ENCODE measurements at places on chromosomes 11 and 22.

DNA sequence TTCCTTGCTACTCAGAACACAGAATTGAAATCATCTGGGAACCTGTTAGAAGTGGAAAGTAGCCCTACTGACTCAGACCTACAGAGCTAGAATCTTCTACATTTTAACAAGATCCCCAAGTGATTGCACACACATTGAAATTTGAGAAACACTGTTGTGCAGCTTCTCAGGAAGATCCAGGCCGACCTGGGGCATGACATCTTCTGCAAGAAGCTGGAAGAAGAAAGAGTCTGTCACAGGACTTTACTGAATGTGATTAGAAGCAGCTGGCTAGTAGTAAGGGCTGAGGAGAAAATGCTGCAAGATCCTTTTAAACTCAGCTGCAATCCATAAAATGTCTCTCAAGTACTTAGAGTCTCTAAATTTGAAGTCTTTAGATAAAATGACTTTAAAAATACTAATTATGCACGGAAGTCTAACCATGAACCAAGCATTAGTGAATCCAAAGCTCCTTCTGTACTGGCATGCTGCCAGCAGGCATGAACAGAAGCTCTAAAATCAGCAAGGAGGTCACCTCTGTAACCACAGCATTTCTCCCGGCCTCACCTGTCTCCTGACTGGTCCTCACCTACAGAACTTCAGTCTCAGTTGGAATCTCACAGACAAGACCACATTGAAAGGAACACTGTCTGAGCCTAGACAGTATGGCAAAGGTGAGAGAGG lies 85.0 kb downstream of the SERGEF start:
- no peak for DNase-seq

DNA sequence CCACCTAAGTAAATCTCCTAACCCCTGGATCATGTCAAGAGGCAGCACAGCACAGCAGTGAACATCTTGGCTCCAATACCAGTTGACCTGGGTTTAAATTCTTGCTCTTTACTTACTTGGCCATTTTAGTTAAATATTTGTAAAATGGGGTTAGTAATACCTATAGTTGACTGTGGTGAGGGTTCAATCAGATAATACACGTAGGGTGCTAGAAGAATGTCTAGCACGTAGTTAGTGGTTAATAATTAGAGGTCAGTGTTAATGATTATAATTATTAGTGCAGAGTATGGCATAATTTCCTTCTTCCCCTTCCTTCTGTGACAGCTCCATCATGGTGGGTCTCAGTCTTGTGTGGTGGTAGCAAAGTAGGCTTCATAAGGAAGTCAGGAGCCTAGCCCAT lies 520.8 kb downstream of the INSC start:
- DNase-seq: no peak

GRCh38 chr22:19291580-19292457 lies at the start of gene CLTCL1:
CLTCL1 (minus strand) TSS chr22:19291719; CDS start chr22:19291641, 78 bp downstream.
- peak; percentile 71 for DNase-seq

- DNase-seq: no peak
Measured at GRCh38 chr11:133078591-133079404, 453.5 kb downstream of the OPCML start.

DNA sequence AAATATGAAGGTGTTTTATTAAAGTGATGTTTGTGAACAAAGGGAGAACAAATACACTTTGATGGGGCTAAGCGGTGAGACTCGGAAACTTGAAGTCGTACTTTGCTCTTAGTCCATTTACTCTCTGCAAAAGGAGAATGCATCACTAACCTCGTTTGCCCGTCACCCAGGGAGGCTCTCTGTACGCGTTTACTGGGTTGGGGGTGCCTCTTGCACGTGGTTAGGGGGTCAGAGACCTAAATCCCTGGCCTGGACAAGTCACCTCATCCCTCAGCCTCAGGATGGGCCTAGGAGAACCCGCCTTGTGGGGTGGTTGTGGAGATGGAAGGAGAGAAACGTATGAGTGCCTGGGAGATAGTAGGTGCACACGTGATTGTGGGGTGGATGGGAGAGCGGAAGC lies 803 bp upstream of the IFT27 start:
- no peak for DNase-seq

DNA sequence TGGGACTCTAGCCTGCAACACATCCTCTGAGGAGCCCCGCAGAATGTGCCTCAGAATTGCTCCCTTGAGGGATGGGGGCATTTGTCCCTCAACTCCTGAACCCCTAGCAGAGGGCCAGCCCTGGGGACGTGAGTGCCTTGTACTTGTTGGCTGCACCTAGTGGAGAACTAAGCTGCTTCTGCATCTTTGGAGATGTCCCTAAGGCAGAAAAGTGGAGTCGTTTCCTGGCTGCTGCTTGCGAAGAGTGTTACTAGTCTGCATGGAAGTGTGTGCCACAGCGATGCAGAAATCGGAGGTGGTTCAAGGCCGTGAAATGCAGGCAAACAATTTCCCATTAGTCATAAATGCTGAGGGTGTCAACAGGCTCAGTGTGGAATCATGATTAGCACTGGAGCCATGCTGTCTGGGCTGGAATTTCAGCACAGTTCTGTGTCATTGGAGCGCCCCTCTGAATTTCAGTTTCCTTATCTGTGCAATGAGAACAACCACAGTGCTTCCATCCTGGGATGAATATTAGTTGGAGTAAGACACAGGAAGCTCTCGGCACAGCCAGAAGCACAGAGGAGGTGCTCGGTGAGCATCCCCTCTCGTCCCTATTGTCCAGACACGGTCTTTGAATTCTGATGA lies 56.5 kb downstream of the MIAT start:
- no peak for DNase-seq

- no peak for DNase-seq
Measured at GRCh38 chr11:29518389-29519174, 498.2 kb downstream of the KCNA4 start.

DNA sequence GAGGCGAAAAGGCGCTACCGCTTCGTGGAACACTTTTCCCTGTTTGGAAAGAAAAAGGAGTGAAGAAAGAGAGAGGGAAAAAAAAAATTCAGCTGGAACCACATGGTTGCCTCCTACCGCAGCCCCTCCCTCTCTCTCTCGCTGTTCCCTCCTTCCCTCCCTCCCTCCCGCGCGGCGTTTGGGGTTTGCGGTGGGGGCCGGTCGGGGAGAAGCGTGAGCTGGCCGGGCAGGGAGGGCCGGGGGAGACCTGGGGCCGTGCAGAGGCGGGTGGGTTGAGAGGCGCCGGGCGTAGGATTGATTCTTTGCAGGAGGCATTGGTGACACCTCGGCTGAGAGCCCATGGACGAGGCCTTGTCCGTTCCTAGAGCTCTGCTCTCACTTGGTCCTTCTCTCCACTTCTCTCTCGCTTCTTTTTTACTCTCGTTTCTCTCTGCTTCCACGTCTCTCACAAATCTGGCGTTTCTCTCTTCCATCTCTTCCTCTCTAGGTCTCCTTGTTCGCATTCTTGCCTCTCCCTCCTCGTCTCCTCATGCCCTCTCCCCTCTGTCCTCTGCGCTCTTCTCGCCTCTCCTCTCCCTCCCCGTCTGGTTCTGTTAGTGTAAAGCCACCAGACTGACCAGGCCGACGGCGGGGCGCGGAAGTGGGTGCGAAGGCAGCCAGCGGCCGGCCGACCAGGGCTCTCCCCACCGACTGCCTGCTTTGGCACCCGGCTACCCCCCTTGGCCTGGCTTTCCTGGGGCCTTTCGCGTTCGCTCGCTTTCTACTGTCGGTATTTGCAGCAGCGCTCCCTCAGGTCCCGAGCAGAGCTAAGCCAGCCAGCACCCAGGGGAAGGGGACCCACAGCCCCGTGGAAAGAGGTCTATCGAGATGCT lies at the start of gene CLMP:
TSS of gene CLMP (minus strand) at position 61 of the 872 bp plus-strand sequence. CDS start 308 bp downstream, outside the sequence.
- DNase-seq: no peak

- no peak for DNase-seq
Measured at GRCh38 chr22:44363013-44363979, 50.5 kb upstream of the SHISAL1 start.

DNA sequence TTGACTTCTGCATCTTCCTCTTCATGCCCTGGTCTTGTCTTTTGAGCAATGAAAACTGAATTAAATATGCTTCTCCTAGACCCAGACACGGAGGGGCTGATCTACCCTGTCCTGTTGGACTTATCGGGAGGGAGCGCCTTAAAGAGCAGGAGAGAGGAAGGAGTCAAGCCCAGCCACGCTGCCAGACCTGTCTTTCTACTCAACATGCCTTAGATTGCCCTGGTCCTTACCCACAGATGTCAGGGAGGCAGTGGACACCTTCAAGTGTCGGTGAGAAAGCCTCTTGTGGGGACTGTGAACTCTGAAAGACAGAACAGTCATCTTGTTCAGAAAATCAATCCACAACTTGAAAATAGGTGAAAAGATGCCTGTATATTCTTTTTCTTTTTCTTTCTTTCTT lies 61.8 kb downstream of the IRAG1 start:
- no peak for DNase-seq

DNA sequence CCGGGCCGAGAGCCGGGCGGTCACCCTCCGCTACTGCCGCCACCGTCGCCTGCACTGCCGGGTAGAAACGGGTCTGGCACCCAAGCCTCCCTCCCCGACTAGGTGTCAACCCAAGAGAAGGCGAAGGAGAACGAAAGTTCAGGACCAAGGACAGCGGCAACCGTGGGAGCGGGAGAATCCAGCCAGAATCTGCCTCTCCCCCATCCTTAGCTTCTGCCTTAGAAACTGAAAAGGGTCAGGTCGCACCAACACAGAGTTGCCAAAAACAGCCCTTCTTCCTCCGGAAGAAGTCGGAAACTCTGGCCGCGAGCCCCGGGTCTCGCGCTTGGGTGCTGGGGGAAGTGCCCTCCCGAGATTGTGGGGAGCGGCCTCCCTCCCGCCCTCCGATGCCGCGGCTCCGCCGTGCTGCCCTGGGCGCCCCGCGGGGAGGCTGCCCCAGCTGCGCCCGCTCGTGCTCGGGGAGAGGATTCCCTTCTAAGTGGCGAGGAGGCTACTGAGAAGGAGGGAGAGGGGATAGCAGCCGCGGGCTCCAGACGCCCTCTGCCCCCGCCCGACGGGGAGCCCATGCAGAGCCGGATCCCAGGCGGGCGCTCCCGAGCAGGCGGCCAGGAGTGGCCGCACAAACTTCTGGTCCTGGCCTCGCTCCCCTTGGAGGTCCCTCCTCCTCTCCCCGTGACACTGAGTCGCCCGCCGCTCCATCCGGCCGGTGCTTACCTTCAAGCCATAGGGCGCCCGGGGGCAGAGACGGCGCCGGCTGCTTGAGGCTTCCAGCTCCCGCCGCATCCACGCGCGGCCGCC lies 637 bp downstream of the DRD2 start:
- DNase-seq: peak; percentile 4

DNA sequence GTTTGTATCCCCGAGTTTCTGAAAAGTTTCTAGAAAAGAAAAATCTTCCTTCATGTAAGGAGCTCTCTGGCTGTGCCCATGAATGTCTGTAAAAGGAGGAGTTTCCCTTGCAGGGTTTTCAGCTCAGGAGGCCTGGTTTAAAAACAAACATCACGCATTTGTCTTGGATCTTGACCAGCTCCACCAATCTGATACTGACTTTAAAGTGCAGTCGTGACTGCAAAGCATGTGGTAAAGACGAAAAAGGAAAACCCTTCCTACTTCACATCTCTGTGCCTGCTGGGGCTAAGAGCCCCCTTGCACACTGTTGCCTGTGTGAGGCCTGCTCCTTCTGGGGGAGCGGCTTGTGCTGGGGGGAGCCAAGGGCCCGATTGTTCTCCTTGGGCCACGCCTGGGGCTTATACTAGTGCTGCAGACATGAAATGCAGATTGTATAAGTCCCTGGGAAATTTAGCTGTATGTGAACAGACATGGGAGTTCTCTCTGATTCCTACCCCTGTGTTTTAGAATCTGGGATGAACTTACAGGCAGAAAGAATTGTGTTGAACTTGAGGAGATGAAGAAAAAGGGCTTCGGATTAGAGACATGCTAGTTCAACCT lies 62.1 kb downstream of the ADAMTS15 start:
- no peak for DNase-seq

GRCh38 chr22:37417677-37418348 lies 9.5 kb downstream of the ELFN2 start:
- DNase-seq: no peak

DNA sequence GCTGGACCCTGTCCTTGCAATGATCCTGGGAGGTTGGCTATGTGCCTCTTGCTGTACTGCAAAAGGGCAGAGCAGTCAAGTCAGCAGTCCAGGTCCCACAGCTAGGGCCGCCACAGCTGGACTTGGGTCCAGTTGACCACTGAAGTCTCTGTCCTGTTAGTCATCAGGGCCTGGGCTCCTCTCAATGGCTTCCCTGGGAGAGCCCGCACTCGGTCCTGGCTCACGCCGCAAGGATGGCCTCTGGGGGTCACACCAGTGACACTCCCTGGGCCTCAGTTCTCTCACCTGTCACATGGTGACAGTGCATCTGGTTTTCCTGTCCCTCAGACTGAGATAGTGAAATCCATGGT lies 85.1 kb downstream of the NECTIN1 start:
- no peak for DNase-seq

DNA sequence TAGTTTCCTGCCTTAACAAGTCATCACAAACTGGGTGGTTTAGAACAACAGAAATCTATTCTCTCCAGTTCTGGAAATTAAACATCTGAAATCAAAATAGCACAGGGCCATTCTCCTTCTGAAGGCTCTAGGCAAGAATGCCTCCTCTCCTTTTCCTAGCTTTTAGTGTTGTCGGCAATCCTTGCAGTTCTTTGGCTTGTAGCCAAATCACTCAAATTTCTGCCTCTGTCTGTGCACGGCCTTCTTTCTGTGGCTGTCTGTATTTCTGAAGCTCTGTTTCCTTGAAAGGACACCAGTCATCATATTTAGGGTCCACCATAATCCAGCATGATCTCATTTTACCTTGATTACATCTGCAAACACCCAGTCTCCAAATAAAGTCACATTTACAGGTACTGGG lies 795.5 kb downstream of the METTL15 start:
- no peak for DNase-seq

GRCh38 chr22:33393432-33393831 lies 335.3 kb upstream of the SYN3 start:
- DNase-seq: no peak

DNA sequence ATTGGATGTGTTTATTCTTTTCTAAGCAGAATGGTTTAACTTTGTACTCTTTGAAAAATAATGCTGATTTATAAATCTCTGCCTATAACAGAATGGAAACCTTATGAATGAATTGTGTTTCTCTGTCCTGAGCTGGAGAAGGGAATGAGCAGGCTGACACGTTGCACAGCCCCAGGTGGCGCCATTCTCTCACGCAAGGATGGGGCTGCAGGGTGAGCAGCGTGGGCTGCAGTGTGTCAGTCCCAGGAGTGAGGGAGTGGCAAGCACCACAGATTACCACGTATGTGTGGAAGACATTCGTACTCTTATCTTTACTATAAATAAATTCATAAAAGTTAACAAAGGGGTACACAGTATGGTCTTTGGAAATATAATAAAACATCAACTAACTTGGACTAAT lies 33.4 kb downstream of the FDX1 start:
- no peak for DNase-seq

GRCh38 chr22:33652615-33653014 lies 267.7 kb downstream of the LARGE1 start:
- no peak for DNase-seq

DNA sequence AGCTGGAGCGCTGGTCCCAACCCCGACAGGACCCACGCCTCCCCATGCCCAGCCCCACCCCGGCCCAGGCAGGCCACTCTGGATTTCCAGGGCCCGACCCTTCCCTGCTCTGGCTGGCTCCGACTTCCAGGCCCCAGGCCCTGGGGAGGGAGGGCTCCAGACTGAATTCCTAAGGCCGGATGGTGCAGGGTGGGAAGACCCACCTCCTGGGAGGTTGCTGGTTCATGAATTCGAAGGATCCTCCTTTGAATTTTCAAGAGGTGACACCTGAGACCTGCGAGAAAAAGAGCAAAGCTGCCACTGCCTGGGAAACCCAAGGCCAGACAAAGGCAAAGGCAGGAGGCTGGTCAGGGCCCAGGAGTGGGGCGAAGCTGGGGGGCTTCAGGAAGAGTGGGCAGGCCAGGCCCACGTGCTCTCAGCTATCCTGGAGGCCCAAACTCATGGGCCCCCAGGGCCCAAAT lies 47.0 kb upstream of the LINC01488 start:
- DNase-seq: no peak

All from stimulated activated CD8-positive, alpha-beta memory T cell treated with anti-CD3 and anti-CD28 coated beads, Interleukin-7, amount 100 ng/mL, for 4 hours (primary cell).